Right ventricle myocardium inferior (tissue), 1 donor: ENCODE measurements at places on chromosomes 7 and 10. TPM values are rescaled to one million over a fixed set of nuclear protein-coding genes. Genes with fewer than 3 reads are reported as not detected.

Gene HGF
- 3.1 TPM for total RNA-seq

DNA sequence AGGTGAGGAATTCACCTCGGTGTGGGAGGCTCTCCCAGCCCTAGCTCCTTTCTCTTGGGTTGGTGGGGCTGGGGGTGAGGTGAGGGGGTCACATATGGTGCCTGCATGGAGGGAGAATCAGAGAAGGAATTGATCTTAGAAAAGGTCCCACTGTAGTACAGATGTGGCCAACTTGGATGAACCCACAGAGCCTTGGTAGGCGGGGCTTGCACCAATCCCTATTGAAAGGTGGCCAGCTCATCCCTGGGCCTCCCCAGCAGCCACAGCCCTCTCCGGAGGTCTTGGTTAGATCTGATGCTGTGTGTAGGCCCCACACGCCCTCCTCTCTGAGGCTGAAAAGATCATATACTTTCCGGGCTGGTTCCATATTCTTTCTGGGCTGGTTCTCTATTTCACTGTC, 19.0 kb downstream of the HKDC1 start:
- no peak for DNase-seq

- no peak for DNase-seq
Measured at GRCh38 chr10:95221124-95221523, 27.1 kb downstream of the ACSM6 start.

- no peak for DNase-seq
Measured at GRCh38 chr7:155969192-155969929, 157.1 kb upstream of the SHH start.

Gene PPP1R9A
- 21.9 TPM for total RNA-seq

Gene MYH16
- total RNA-seq, result not detected

Gene NUPR2
- not detected for total RNA-seq

Gene HTR7
- not detected for total RNA-seq

- no peak for DNase-seq
Measured at GRCh38 chr10:62761115-62761514, 43.4 kb upstream of the ADO start.

- no peak for DNase-seq
Measured at GRCh38 chr10:71045204-71045809, 156.9 kb upstream of the PCBD1 start.

Gene NPFFR1
- total RNA-seq, result not detected

Gene HABP2
- not detected for total RNA-seq

DNA sequence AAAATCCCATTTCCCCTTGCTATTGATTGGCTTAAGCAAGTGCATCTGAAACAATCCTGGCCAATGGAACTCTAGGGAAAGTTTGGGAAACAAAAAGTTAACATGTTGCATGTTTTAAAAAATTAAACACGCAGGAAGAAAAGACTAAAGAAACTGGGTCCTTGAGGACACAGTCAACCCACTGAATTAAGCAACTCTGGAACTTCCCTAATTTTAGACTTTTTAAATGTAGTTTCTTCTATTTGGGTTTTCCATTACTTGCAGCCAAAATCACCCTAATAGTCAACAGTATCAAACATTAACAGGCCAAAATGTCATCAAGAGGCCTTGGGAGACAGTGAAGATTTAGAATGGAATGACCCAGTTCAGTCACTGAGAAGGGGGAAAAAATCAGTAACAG, 40.6 kb downstream of the OSBPL3 start:
- DNase-seq, result no peak

Gene PLEKHS1
- total RNA-seq, result not detected

- DNase-seq, result no peak
Measured at GRCh38 chr10:71512761-71513539, 116.2 kb downstream of the CDH23 start.

Gene TPST1
- 6.5 TPM for total RNA-seq

Gene CYP3A7
- not detected for total RNA-seq

- no peak for DNase-seq
Measured at GRCh38 chr10:50395271-50395670, 144.0 kb upstream of the ASAH2 start.

Gene TET1
- 3.1 TPM for total RNA-seq

Gene SEMA3D
- total RNA-seq, result 1.6 TPM

DNA sequence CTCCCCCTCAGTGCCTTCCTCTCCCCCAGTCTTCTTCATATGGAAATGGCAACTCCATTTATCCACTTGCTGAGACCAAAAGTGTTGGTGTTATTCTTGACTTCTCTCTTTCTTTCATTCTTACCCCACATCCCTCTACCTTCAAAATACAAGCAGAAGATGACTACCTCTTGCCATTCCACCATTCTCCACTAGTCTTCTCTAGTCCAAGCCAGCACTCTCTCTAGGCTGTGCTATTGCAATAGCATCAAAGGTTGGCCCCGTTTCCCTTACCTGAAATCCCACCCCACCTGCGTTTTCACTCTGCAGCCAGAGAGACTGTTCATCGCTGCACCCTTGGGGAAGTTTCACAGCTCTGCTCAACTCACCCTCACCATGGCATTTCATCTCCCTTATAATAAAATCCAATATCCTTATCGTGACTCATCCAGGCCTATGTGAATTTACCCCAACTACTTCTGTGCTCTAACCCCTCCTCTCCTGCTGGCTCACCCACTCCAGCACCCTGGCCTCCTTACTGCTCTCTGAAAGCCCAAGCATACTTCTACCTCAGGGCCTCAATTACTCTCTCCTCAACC, 109.1 kb downstream of the LSM5 start:
- no peak for DNase-seq

Gene NFKB2
- 15.1 TPM for total RNA-seq

DNA sequence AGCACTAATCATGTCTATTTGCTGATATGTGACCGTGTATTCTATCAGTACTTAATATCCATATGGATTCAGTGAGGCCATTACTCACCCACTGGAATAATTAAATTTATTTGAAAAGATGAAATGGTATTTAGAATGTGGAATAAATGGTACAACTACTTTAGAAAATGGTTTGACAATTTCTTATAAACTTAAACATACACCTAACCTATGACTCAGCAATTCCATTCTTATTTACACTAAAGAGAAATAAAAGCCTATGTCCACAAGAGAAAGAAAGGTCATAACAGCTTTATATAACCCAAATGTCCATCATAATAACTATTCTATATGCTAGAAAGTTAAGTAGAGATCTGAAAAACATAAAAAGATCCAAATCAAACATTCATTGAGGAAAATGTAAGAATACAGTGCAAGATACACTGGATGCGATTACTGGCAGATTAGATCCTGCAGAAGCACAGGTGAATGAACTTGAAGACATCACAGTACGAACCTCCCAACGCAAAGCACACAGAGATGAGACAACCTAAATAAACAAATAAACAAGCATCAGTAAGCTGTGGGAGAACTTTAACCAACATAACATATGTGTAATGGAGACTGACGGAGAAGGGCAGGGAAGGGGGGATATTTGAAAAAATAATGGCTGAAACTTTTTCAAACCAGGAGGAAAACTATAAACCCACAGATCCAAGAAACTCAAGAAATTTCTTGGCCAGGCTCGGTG, 51.9 kb downstream of the TNS3 start:
- no peak for DNase-seq

- DNase-seq, result no peak
Measured at GRCh38 chr10:100928039-100928438, 15.3 kb downstream of the SLF2 start.

DNA sequence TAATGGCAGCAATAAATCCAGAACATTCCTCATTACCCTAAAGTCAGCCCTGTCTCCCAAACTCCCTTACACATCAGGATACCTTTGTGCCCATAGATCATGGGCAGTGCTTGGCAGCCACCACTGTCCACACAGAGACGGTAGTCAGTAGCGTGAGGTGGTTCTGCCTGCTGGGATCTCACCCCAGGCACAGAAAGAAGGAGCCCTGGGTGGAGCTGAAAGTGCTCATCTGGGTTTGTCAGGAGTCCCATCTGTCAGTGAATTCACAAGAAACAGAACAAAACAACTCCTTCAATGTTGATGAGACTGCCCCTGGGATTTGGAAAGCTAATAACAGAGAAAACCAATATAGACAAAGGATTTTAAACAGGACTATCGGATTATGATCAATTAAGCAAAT, 90.2 kb upstream of the PRSS58 start:
- DNase-seq, result no peak

Gene NACAD
- 6.0 TPM for total RNA-seq

DNA sequence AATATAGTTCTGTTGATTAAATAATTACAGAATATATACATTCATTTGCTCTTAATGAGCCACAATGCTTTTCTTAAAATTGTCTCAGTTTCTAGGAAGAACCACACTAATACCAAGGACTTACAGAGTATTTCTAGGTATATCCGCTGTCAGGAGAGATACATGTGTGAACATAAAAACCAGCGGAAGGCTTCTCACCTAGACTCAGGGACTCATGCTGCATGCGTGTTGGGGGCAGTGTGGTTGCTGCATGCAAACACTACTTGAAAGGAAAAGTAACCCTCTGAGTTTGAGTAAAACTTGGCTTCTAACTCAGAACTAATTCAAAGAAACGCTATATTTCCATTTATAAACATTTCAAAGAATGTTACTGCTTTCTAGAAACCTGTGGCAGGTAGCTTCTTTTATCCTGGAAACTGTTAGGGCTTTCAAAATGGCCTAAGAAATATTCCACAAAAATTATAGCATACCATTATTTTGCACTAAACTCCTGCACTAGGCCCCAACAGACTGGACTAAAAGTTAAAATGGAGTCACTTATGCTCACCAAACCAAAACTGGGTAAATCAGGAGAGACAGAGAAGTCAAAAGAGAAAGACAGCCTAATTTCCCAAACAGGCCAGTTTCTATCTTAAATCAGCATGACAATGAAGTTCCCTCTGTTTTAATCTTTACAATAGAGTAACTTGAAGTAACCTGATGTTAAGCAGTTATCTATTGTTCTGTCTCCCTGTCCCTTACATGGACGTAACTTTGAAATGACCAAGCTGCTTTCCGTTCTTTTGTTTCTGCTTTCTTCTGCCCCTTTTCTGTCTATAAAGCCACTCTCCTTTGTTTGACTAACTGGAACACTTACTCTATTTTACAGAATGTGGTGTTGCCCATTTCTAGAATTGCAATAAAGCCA, 95.2 kb upstream of the FAM133B start:
- DNase-seq, result no peak

Gene DLD
- 288 TPM for total RNA-seq

Gene KLF14
- 0.08 TPM for total RNA-seq

DNA sequence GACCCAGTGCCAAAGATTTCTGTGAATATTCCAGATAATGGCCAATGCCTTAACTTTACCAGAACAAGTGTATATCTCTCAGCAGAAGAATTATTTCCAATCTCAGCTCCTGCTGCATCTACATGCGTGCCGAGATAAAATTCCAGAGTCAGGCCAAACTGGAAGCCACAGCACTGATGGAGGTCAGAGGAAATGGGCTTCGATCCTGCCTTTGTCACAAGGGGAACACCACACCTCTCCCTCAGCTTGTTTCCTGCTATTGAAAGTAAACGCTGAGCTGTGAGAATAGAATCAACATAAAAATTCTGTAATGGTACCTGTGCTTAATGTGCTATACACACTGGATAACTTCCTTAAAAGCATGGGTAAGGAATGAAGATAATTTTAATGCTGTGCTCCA, 255.5 kb downstream of the NEBL start:
- DNase-seq, result no peak

GRCh38 chr7:51101111-51101757, 215.4 kb downstream of the COBL start:
- no peak for DNase-seq

DNA sequence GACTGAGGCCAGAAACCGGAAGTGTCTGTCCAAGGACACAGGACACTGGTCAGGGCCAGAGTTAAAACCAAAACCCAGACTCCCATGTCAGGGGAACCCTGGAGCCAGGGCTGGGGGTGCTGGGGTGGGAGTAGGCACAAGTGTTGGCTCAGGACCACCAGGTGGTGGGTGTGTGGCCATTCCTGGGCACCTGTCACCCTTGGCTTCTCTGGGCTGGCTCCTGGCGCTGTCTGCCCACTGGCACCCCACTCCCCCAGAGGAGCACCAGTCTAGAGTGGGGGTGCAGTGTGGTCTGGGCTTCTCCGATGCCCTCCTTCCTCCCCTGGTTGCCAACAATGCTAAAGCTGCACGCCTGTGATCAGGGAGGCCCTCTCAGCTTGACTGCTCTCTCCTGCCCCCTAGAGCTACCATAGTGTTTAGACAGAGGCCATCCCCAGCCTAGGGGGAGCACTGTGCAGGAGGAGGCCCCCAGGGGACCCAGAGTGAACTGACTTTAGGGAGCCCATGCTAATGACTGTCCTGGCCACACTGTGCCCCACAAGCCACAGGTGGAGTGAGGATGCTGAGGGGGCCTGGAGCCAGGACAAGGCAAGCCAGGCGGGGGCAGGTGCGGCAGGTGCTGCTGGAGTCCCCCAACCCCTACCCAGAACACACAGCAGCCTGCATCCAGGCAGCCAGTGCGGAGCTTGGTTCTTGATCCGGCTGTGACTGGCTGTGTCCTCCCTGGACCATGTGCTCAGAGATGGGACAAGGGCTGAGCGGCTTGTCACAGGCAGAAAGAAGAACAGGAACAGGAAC, 11.0 kb downstream of the RASGEF1A start:
- DNase-seq, result no peak

- DNase-seq, result no peak
Measured at GRCh38 chr10:126011995-126012394, 115.6 kb downstream of the FANK1 start.

DNA sequence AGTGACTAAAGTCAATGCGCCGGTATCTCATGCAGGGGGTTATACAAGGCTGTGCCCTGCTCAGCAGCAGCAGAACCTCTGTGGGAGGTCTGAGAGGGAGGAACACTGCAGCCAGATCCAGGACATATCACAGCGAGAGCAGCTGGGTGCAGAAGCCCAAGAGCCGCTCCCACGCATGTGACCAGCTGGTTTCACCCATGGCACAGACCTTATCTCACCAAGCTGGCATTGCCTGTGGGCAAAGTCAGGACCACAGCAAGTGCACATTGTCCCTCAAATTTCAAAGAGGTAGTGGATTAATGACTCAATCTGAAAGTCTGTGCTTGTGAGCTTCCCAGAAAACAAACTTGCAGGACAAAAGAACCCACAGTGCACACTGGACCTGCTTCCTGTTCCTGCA, 31.6 kb upstream of the AKR1C1 start:
- DNase-seq, result no peak

DNA sequence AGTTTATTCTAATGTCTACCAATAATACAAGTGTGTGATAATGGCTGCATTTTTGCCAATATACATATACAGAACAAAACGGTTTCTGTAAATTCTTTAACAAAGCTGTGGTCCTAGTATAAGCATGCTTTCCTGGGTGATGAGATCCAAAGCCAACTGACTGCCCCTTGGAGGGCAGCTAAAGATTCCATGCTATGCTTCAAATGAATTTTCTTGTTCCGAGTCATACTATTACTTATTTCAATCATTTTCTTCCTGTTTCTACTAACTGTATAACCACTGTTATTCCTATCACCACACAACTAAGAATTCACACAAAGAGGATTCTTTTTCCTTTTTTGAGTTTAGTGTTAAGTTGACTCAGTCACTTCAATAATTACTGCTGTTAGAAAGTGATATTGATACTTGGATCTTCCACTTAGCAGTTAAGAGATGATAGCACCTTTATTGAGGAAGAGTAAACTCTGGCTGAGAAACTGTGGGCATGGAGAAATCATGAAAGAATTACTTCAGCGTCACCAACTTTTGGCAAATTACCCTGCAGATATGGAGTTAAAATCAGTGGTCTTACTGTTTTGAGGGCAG, 197.5 kb downstream of the ARL4A start:
- DNase-seq, result no peak

Gene ABCF2
- 24.5 TPM for total RNA-seq

Gene DLG5
- total RNA-seq, result 8.9 TPM

- DNase-seq, result no peak
Measured at GRCh38 chr7:138935465-138936011, 45.7 kb downstream of the KIAA1549 start.
